ENCODE measurements at places on chromosomes 7 and 10.

GRCh38 chr7:47725031-47725780 lies 143.3 kb upstream of the TNS3 start:
- no peak for DNase-seq

DNA sequence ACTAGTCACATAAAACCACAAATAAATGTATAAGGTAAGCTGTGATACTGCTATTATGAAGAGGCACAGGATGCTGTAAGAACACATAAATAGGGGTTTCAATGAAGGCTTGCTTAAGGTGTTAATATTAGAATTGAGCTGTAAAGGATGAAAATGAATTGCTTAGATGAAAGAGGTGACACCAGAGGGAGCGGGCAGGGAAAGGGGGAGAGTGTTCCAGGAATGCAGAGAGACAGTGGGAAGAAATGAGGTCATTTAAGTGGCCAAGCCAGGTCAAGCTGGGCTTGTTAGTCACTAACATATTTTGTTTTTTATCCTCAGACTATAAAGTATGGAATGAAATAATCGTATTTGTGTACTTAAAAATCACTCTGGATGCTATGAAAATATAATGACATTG lies 193.5 kb downstream of the NRG3 start:
- no peak for DNase-seq

- DNase-seq: no peak
Observed at GRCh38 chr10:14653271-14654161, 121.2 kb downstream of the FAM107B start.

GRCh38 chr10:131617113-131617858 lies 283.5 kb upstream of the PPP2R2D start:
- DNase-seq: no peak

- DNase-seq: no peak
Observed at GRCh38 chr10:33422471-33423153, 88.1 kb upstream of the NRP1 start.

DNA sequence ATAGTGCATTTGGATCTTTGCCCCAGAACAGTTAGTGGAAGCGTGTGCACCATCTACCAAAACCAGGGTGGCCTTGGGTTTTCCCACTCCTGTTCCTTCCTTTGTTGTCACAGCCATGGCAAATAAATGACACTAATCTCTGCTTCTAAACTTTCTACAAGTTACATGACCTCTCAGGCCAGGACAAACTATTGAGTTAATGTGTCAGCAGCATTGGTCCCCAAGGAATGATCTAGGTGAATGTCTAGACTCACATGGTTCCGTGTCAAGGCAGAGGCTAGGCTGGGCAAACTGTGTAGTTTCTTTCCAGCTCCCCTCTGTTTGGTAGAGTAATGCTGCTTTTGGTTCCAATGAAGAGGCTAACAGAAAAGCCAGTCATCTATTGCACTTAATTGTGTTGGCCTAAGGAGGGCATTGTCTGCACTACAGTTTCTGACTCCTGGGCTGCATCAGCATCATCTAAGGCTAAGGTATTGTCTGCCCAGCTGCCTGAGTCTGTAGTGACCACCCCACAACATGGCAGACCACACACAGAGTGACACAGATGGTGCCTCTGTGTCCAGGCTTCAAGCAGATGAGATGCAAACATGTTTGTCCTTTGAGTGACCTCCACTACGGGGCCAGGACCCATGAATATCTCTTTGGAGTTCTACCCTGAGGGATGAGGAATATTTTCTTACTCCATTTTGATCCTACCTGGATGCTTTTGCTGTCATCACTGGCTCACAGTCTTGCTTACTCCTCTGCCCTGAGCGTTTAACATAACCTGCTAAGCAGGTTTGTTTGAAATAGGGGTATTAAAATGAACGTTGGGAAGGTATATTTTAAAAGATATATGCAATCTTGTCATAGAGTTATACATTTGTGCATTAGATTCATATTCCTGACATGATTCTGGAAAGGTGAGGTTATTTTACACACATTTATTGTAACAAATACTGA lies 1.7 kb downstream of the CYP3A4 start:
- DNase-seq: no peak

DNA sequence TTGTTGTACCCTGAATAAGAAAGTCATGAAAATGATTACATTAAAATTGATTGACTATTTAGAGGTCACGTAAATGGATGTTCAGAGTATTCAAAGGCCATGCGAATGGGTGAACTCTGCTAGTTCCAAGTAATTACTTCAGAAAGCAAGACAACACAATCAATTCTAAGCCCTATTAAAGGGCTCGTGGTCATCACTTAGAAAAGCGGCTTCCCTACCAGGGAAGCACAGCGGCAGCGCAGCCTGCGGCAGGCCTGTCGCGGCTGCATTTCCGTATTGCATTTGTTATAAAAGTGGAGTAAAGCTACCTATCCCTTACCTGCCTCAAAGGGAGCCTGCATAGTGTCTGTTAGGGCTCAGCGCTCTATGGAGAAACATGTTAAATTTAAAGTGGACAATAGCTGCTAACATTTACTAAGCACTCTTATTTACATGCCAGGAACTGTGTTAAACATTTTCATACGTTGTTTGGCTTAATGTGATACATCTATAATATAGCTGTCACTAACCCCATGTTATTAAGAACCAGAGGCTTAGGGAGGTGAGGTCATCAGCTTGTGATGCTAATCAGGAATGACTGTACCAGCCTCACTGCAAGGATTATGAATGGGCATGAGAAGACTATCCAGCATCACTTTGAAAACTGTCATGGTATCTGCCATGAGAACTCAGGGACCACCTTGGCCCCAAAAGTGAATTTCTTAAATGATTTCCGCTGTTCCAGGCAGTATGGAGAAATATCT lies 187.5 kb downstream of the CELF2 start:
- DNase-seq: no peak

- no peak for DNase-seq
Observed at GRCh38 chr10:70495691-70496261, 17.2 kb downstream of the PALD1 start.

DNA sequence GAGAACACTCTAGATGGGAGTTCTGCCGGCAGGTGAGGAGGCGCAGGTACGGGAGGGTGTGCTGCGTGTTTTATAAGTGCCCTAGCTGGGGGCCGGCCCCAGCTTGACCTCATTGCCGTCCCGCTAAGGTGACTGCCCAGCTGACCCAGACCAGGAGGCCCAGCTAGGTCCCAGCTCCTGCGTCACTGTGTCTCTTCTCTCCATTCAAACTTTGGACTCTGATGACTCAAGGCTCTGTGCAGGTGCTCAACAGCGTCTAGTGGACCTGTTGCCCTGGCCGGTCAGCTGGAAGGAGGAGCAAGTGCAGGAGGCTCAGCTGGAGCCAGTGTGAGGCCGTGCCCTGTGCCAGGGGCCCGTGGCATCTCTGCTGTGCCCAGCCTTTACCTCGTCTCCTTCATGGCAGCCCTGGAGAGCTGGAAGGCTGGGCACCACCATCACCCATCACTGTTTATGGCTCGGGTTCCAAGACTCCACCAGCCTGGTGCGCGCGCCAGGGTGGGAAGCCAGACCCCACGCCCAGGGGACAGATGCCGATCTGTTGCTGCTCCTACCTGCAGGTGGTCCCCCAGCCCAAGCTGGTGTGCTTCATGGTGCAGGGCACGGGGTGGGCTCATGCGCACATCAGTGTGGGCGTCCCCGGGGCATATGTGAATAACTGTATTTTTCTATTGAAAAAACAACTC lies 14.6 kb downstream of the LHPP start:
- no peak for DNase-seq

DNA sequence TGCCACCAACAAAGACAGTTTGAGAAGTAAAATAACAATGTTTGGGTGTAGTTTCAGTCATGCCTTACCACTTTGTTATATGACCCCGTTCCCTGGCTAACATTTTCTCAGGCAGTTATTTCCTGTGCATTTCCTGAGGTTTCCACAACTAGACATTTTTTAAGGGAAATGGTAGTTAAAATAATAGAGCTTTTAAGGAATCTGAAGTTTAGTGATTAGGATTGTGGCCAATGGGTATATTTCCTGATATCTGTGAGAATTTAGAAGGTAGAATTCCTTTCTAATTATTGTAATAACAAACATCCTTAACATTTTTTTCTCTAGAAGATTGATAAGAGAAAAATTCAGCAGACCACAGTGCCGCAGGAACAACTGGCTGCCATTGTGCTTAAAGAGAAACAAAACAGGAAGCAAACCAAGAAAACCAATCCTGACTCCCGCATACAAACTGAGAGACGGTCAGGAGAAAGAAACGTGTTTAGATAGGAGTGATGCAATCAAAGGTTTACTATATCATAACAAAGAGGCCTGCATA lies 193.6 kb downstream of the MBL2 start:
- DNase-seq: no peak

DNA sequence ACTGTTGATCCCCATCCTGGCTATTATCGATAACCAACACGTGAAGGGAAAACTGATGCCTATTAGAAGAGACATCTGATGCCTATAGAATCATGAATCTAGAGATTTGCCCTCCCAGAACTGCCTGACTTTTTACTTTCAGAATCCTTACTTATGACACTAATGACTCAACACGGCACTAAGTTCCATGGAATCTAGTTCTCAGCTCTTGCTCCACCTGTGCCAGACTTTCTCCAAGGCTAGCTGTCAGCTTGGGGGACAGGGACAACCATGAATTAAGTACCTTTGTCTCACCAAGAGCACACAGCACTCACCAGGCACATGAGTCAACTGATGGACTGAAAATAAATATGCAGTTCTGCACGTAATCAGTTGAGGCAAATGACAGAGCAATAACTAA lies 184.2 kb downstream of the FRMD4A start:
- no peak for DNase-seq

- DNase-seq: no peak
Observed at GRCh38 chr7:101517304-101517703, 111.8 kb downstream of the MYL10 start.

- DNase-seq: peak; percentile 71
Observed at GRCh38 chr10:43407148-43407575, 1.8 kb downstream of the HNRNPF start.

GRCh38 chr10:122993797-122994336 lies 13.7 kb downstream of the PSTK start:
- no peak for DNase-seq
